ENCODE measurements at places on chromosomes 16 and 17. TPM values are rescaled to one million over a fixed set of nuclear protein-coding genes. Genes with fewer than 3 reads are reported as not detected.

The RPL13 gene
- total RNA-seq, result 2,440 TPM

The ABCA3 gene
- total RNA-seq, result 1.4 TPM

The CLEC10A gene
- total RNA-seq, result not detected

DNA sequence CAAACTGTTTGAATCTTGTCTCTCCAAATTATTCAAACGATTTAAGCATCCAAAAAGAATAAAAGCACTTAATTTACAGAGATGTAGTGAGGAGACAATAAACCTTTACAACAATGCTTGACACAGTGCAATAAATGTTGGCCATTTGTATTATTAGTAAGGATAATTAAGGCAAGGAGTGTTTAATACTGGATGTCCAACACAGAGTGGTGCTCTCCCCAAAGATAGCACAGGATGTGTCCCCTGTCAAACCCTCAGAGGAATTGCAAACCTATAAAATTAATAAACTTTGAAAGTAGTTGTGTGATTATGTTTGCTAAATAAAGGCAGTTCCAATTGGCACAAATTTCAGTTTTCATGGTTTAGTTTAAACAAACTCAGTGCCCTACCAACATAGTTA lies 253.0 kb upstream of the AXIN2 start:
- no peak for DNase-seq

DNA sequence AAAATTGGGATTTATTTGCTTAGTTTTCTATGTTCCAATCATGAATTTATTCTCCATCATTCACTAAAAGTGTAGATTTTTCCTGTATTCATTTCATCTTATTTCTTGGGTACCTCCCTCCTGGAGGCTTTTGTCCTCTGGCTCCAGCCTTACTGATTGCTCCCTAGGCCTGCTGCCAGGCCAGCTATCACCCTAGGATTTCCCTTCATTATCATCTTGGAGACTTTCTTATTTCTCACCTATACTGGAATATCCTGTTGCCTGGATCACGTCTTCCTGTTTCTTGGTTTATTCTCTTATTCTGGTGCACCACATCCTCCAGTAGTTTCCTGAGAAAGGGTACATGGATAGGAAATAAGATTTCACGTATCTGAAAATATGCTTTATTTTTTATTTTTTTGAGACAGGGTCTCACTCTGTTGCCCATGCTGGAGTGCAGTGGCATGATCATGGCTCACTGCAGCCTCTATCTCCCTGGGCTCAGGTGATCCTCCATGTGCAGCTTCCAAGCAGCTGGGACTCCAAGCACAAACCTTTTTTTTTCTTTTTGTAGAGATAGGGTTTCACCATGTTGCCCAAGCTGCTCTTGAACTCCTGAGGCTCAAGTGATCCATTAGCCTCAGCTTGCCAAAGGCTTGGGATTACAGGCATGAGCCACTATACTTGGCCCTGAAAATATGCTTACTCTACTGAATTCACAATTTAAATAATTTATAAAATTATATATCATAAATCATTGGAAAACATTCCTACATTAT lies 13.3 kb upstream of the KPNB1 start:
- DNase-seq, result peak; percentile 4

DNA sequence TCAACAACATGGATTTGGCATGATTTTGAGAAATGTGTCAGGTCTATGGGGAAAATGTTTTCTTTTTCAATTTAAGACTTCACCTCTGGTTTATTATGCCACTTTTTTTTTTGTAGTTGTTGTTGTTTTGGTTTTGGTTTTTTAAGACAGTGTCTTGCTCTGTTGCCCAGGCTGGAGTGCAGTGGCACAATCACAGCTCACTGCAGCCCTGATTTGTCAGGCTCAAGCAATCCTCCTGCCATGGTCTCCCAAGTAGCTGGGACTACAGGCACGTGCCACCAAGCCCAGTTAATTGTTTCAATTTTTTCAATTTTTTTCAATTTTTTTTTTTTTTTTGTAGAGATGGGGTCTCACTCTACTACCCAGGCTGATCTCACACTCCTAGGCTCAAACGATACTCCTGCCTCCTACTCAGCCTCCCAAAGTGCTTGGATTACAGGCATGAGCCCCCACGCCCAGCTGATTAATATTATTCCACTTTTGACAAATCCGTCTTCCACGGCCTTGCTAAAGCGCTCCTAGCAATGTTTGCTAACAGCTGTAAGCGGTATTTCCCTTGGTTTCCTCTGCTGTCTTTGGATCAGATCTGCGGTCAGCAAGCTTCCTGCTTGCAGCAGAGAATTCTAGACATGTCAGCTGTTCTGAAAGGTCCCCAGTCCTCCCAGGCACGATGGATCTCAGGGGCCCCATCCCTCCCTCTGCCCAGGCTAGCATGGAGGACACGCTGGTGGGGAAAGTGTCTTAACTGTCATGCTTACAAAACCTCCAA lies 7.0 kb upstream of the MILR1 start:
- peak; percentile 58 for DNase-seq

DNA sequence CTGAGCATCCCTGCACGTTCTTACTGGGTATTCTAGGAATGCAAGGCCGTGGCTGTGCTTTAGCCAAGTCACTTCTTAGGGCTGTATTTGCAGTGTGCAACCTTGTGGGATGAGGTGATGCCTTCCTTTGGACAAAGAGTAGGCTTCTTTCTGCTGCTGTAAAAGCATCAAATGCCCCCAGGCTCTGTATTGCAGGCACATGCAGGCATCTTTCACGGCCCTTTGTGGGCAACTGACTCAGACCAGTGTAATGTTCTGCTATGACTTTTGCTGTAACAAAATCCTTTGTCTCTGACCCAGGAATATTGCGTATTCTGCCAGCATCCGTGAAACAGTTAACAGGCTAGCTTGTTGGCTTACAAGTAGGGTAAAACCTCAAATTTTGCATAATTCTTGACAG lies 30.9 kb upstream of the GCSH start:
- DNase-seq, result peak; percentile 22

DNA sequence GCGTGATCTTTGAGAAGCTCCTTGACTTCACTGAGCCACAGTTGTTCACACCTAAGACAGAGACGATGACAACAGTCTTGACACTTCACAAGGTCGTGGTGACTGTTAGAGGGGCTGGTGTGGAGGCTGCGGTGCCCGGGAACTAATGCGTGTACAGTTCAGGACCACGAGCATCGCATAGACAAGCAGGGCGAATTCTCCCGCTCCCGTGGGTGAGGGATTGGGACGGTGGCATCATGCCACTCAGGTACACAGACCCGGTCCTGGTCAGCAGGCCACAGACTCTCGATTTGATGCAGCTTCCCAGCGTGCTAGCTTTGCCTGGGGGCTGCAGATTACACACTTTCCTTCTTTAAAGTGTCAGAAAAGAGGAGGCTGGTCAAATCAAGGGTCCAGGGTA lies 24.7 kb downstream of the CEP295NL start:
- peak; percentile 4 for DNase-seq

DNA sequence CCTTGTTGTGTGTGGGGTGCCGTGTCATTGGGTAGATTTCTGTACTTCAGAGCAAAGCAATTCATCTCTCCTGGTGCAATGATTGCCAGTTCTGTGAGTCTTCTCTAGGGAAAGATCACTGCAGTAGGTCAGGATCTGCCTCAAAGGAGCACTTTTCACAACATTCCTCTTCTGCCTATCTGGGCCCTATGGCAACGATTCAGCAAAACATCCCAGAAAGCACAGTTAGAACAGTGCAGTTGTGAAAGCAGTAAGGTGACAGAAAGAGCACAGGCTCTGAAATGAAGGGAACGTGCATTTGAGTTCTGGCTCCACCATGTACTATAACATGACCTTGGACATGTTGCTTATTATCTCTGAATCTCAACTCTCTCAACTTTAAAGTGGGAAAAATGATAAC lies 178.5 kb upstream of the N4BP1 start:
- no peak for DNase-seq

GRCh38 chr17:304461-304860 lies 48.1 kb downstream of the RPH3AL start:
- peak; percentile 65 for DNase-seq

DNA sequence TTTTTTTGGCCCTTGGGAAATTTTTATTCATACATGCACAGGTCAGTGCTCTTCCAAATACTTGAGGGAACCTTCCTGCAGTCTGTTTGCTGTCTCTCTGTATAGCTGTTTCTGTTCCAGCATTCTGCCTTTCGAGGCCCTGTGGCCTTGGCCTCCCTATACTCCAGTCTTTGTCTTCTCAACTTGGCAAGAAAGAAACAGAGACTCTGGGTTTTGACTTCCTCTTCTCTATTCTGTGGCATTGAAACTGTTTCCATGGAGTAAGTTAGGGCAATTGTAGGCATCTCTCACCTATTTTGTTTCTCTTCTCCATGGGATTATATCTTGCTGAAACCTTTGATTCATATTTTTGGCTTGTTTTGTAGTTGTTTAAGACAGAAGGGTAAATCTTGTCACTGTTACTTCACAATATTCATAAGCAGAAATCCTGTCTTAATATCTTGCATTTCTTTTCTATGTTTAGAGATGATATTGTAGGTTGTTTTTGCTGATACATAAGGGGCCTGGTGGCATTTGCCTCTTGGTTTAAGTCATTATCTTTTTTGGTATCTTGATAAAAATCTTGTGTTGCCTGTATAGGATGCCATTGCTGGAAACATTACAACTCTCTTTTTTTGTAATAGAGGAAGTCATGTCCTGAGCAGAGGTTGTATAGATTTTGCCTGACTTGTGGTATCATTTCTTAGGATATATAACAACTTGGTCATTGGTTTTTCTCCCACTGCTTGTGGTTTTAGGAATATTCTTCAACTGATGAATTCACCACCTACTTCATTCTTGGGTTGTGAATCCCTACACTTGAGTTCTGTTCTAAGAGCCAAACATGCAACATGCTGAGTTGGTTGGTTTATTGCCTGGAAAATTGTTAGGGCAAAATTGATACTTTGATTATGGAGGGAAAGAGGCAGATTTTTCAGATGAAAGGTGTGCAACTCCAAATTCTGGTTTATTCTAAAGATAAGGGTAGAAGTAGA lies 168.6 kb downstream of the FTO start:
- peak; percentile 47 for DNase-seq

DNA sequence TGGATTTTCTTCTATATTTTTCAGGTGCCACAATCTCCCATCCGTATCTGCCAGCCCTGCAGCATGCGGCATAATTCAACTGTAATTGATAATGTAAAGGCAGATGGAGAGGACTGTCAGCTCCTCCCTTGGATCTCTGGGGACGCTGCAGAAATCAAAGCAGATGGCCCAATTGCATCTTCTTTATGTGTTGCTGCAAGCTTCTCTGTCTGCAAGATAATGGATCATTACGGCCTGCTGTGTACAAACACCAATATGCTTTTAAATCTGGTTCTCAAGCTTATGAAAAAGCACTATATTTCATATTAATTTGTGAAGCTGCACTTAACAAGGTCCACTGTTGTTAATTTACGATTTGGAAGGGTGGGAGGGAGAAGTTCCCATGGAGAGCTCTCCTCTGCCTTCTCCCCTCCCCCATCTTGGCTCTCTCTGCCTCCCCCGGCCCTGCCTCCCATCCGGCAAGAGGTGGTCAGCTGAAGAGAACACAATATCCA lies 607.5 kb downstream of the TOX3 start:
- DNase-seq, result no peak

- peak; percentile 29 for DNase-seq
These were observed 13.2 kb upstream of the ATP2A3 start for GRCh38 chr17:3977387-3977786.

GRCh38 chr17:27756467-27757371 lies 43.6 kb downstream of the NOS2 start:
- peak; percentile 80 for DNase-seq

DNA sequence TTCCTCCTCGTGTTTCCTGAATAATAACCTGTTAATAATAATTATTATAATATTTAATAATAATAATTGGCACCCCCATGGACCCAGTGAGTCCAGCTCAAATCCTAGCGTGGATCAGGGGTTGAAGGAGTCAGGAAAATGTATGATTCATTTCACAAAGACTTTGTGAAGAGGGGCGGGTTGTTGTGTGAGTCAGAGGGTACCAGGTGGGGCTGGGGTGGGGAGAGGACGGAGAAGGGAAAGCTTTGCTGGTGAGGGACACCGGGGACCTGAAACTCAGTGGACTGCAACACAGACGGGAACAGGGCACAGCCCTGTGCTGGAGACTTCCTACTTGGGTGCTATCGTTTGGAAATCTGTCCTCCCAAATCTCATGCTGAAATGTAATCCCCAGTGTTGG lies 3.1 kb upstream of the ADORA2B start:
- DNase-seq, result peak; percentile 89

GRCh38 chr17:151886-152859 lies 14.8 kb downstream of the SCGB1C2 start:
- DNase-seq, result no peak

- DNase-seq, result no peak
These were observed 40.5 kb downstream of the BAHCC1 start for GRCh38 chr17:81435652-81436293.

GRCh38 chr16:31461921-31462804 lies 2.9 kb downstream of the ARMC5 start:
- DNase-seq, result peak; percentile 43

DNA sequence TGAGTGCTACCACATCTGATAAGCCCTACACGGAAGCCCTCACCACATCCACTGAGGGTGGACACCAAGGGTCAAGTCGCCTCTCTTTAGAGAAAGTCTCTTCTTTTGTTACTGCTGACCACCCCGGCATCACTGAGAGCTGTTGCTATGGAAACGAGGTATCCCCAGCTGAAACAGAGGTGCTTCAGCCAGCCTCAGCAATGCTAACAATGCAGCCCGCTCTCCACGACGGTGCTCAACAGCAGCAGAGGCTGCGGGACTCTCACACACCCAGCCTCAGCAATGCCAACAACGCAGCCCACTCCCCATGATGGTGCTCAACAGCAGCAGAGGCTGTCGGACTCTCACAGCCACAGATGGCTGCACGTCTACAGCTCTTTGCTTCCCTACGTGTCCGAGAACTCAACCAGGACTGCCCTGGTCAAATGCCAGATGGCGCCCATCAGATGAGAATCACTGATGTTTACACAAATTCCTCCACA lies 41.4 kb downstream of the VPS53 start:
- no peak for DNase-seq

- no peak for DNase-seq
These were observed 70.8 kb downstream of the ZFHX3 start for GRCh38 chr16:72977127-72977526.

DNA sequence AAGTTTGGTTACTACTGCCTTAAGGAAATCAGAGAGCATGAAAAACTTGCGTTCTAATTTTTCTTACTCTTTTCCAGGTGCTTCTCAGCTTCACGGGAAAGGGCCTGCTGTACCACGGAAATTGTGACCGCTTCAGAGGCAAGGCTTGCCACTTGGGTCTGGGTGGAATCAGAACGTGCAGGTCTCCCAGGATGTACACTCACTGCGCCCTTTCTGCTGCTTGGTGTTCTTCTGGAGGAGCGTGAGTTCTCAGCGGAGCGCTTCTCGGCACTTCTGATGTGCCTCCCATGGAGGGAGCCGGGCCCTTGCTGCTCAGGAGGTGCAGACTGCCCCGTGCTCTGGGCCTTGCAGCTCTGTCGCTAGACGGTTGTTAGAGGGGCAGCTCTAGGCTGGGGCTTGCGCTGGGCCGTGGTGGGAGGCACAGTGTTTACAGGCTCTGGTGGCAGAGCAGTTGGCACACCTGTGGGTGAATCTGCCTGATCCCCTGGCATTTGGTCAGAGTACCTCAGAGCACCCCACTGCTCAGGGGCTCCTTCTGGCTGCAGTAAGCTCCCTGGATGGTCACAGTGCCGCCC lies 32.8 kb downstream of the UBN1 start:
- no peak for DNase-seq

- DNase-seq, result no peak
These were observed 585.5 kb upstream of the SOX9 start for GRCh38 chr17:71535321-71535720.

All from osteoblast (primary cell).